ENCODE measurements at places on chromosomes 3 and 15.

DNA sequence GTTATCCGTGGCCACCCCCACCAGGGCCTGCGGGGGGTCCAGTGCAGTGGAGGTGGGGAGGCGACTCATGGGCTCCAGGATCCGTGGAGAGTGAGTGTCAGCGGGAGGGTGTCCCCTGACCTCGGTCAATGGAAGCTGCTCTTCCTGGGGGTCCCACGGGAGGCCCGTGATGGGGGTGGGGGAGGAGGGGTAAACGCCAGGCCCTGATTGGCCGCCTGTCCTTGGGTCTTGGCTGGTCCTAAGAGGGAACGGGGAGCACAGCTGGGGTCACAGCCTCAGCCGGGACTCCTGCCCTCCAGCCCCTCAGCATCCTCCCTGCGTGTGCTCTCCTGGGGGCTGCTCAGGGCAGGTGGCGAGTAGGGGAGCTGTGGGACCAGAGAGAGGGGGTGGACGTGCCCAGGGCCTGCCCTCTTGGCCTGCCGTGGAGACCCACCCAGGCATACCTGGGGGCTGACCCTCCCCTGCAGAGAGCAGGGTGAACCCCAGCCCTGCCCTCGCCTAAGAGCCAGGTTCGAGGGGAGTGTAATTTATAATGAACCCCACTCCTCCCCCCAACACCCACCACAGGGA, 184.6 kb downstream of the GOLGA6L6 start:
- no peak for DNase-seq

DNA sequence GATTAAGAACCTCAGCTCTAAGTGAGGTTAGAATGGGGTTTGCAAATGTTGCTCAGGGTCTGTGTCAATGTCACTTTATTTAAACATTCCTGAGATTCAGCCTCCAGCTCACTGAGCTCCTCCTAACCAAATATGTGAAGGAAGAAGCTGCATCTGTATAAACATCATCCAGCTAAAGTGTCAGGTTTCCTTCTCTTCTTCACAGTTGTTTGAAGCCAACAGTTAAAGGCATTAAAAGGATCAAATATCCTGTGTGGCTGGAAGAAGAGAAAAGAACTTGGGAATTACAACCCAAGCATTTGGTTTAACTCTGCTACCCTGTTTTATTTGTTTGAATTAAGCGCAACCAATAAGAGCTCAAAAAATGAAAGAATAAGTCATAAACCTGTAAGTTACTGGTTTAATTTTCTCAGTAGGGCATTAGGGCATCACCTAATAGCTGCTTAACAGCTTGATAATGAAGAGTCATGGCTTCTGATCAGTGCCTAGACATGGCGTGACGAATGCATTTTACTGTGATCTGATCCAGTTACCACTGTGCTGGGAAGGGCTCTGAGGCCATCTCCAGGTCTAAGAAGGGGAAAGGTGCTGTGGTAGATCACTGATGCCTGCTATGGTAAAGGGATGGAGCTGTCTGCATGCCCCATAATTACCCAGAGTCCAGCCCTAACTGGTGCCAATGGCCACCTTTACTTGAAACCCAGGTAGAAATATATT, 165.7 kb upstream of the TSC22D2 start:
- no peak for DNase-seq

- DNase-seq, result no peak
Measured at GRCh38 chr3:170203457-170203856, 18.8 kb upstream of the PRKCI start.

- DNase-seq, result no peak
Measured at GRCh38 chr3:146705225-146705624, 100.1 kb upstream of the PLSCR5 start.

DNA sequence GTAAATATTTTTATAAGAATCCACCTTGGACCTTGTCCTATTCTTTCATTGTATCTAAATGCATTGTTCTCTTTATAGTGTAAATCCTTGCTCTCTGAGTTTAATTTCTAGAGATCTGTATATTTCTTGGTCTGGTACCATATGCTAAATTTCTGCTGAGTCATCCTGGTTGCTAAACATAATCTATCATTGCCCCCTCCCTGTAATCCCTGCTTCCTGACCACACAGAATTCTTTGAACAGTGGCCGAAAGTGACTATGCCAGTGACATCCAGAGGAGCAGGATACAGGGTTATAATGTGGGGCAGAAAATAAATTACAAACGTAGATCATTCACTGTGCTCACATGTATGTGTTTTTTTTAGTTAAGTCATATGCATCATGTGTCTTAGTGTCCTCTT, 143.1 kb downstream of the DIPK2A start:
- no peak for DNase-seq

DNA sequence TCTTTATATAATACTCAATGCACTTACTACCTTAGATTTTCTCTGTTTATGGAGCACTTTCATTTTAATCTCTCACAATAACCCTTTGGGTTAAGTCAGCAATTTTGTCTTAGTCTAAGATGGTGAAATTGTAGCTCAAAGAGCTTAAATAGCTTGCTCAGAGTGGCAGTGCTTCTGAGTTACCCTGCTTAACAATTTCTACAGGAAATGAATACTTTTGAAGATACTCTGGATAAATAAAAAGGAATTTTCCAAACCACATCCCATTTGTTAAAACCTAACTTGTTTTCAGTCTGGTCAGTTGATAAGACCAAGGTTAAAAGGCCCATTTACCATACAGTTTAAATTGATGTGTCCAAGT, 37.2 kb downstream of the HMG20A start:
- DNase-seq, result no peak

GRCh38 chr3:112582244-112582874, 20.5 kb downstream of the SLC35A5 start:
- DNase-seq, result peak; percentile 1

GRCh38 chr3:107951126-107951525, 139.7 kb downstream of the CD47 start:
- no peak for DNase-seq

DNA sequence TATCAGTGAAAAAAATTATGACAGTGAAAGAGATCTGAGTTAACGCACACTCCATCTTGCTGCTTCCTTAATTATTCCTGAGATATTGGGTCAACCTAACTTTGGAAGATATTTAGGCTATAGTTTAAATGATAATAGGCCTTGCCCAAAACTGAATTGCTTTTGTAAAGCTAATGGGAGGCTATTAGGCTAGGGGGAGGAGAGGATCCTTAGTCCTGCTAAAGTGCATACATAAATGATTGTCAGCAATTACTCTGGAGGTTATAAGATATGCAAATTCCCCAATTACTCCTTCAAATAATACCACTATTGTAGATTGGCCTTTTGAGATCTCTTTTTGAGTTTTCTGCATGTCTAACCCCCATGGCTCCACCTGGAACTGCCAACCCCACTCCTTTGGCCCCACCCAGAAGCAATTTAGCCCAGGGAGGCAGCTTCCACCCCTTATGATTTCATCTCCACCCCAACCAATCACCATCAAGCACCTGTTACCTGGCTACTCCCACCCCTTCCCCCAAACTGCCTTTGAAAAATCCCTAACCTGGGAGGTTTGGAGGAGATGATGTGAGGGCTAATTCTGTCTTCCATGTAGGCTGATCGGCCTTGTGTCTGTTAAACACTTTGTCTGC, 509.3 kb upstream of the TGFBR2 start:
- no peak for DNase-seq

- DNase-seq, result no peak
Measured at GRCh38 chr3:45417930-45418847, 29.8 kb downstream of the LARS2 start.

GRCh38 chr3:133713347-133713746, 32.8 kb upstream of the TF start:
- no peak for DNase-seq

DNA sequence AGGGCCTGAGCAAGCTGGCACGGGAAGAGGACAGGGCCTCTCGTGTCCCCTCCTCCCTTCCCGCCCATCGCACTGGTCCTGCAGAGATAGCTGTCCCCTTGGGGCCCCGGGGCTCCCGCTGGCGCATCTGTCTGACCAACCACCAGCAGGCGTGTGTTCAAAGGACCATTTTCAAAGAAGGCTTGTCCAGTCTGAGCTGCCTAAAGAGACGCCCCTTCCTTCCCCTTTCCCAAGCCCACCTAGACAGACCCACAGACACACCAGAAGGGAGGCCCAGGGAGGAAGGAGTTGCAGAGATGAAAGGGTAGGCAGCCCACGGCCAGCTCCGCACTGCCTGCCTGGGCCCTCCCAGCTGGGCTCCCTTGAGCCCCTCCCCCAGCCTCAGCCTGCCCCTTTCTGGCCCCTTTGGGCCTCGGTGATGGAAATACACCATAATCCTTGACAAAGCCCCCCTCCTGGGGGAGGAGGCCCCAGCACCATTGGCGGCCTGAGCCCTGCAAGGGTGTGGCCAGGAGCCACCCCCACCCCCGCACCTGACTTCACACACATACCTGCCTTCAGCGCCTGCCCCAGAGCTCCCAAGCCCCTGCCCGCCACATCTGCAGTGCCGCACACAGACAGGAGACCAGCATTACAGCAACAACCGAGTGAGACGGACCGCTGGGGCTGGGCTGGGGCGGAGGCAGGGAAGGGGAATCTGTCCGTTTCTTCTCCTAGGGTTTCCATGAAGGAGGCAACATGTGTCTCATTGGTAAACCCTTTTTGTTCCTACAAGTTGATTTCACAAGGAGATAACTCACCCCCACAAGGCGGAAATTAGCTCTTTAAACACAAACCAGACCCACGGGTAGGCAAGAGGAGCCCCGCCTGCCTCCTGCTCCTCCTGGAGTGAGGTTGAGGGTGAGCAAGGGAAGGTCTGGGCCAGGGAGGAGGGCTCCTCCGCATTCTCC, at the start of gene STRA6:
TSS of gene STRA6 (minus strand) at position 336 of the 950 bp plus-strand sequence. CDS start 520 bp downstream, outside the sequence.
- no peak for DNase-seq

GRCh38 chr3:64741341-64741740, 53.5 kb upstream of the ADAMTS9 start:
- no peak for DNase-seq

- DNase-seq, result no peak
Measured at GRCh38 chr15:25092661-25093060, 137.9 kb downstream of the SNRPN start.

- no peak for DNase-seq
Measured at GRCh38 chr15:50880651-50881114, 27.8 kb upstream of the AP4E1 start.

DNA sequence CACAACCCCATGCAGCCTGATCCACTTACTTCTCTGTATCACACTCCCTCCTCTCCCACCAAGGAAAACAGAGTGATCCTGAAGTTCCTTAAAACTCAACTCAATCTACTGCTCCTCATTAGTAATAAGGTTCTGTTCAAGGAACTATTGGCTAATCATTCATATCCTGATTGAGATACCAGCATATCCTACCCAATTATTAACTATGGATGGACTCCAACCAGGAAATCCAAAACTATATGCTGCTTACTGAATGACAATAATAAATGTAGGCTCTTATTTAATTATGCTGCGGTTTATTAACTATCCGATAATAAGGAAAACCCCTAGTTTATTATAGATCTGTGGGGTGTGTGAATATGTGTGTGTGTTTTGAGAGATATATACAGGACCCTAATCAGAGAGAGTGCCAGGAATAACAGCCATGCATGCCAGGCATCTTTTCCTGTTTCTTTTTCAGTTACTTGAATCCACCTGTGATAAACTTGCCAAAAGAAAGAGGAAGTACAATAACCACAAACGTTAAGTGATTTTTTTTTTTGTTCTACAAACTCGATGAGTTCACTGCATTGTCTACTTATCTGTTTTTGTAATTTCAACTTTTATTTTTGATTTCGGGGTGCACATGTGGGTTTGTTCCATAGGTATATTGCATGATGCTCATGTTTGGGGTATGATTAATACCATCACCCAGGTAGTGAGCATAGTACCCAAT, 1031.7 kb upstream of the CFAP20DC start:
- DNase-seq, result no peak

- DNase-seq, result no peak
Measured at GRCh38 chr3:31448882-31449243, 83.9 kb upstream of the STT3B start.
